ENCODE measurements at places on chromosomes 6 and 20. TPM values are rescaled to one million over a fixed set of nuclear protein-coding genes. Genes with fewer than 3 reads are reported as not detected.

The NOL4L gene
- total RNA-seq = 11.4 TPM

The KAT14 gene
- total RNA-seq = 15.1 TPM

The KHDC1L gene
- not detected for total RNA-seq

The C20orf202 gene
- not detected for total RNA-seq

The SLC22A2 gene
- total RNA-seq = 0.23 TPM

Measured in smooth muscle cell of the umbilical artery (primary cell).